ENCODE measurements at places on chromosomes 4 and X. TPM values are rescaled to one million over a fixed set of nuclear protein-coding genes. Genes with fewer than 3 reads are reported as not detected.

- no peak for DNase-seq
Measured at GRCh38 chrX:15790769-15791290, 546 bp downstream of the ZRSR2 start.

GRCh38 chrX:54208531-54208930 lies 25.5 kb upstream of the FAM120C start:
- DNase-seq: no peak

- DNase-seq: no peak
Measured at GRCh38 chrX:42933187-42933586, 155.2 kb upstream of the PPP1R2C start.

DNA sequence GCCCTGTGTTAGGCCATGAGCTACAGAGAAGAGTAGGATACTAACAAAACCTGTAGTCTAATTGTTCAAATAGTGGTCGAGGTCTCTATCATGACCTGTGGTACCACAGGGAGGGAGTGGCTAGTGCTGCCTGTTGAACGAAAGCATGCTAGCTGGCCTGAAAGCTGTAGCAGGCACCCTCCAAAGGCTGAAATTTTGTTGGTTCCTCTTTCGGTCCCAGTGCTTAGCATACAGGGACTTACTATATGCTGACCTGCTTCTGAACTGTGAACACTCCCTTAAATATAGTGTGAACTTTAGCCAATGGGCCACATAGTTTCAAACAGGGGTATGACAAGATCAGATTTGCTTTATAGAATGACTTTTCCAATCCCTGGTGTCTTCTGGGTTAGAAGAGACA lies 113.4 kb downstream of the PJA1 start:
- no peak for DNase-seq

GRCh38 chr4:77734928-77735327 lies 84.2 kb downstream of the CNOT6L start:
- no peak for DNase-seq

DNA sequence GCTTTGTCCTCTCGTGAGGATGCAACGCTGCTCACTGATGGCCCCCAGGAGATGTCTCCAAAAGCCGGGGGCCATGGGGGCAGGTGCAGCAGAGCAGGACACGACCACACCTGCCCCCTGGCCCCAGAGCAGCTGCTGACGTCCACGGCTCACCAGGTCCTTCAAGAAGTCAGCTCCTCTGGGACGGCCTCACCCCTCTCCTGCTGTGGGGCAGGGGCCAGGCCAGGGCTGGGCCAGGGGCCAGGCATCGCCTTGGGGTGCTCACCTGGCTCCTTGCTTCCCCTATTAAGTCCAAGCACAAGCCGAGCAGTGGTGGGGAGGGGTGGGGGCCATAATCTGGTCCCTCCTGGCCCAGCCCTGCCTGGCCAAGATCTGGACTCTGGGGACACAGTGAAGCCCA lies 28.6 kb upstream of the MXD4 start:
- DNase-seq: no peak

- no peak for DNase-seq
Measured at GRCh38 chr4:1446502-1447386, 40.5 kb upstream of the NKX1-1 start.

DNA sequence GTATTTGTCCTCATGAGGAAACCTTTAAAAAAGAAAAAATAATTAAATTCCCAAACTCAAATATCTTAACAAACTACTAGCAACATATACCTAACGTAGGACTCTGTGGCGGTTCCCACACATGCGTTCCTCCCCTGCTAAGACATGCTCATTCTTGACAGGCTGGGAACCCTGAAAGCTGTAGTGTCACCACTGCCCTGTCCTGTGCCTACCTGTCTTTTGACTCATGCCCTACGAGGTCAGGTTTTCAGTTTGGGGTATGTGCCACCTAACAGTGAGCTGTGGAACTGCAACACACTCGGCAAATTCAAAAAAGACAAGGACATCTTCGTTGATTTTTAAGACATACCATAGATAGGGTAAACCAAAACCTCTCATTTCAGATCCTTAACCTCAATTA lies 17.8 kb downstream of the IDS start:
- peak; percentile 11 for DNase-seq

- DNase-seq: no peak
Measured at GRCh38 chr4:77232653-77233052, 75.6 kb downstream of the CCNG2 start.

DNA sequence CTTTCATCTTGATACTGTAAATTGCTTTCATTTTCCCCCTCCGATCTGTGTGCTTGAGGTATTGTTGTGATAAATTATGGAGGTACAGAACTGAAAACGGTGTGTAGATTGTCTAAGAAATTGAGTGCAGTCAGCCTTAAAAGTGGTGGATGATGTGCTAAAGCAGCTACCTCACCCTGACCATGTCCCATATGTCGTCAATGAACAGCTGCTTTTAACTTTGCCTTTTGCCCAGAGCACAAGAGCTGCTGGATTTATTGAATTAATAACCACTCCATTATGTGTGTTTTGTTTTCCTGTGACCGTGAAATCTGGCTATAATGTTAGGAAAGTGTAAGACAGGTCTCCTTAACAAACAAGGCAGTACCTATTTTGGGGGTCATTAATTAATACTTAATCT lies 581.9 kb upstream of the PITX2 start:
- DNase-seq: no peak

- DNase-seq: no peak
Measured at GRCh38 chr4:38894322-38894982, 26.8 kb downstream of the FAM114A1 start.

CCDC110 gene
- total RNA-seq: 2.9 TPM

OSTC gene
- total RNA-seq: 132 TPM

ITM2A gene
- total RNA-seq: 43.4 TPM

CT45A2 gene
- not detected for total RNA-seq

SSX4B gene
- not detected for total RNA-seq

TCEANC gene
- 2.0 TPM for total RNA-seq
